NCI-H1694 (cell line): ENCODE measurements at places on chromosomes 3 and 15.

- no peak for DNase-seq
Observed at GRCh38 chr3:17322106-17322793, 420.2 kb downstream of the TBC1D5 start.

GRCh38 chr3:157103860-157104259, 56.1 kb downstream of the CCNL1 start:
- no peak for DNase-seq

- DNase-seq = no peak
Observed at GRCh38 chr3:59386165-59386564, 336.3 kb upstream of the CFAP20DC start.

DNA sequence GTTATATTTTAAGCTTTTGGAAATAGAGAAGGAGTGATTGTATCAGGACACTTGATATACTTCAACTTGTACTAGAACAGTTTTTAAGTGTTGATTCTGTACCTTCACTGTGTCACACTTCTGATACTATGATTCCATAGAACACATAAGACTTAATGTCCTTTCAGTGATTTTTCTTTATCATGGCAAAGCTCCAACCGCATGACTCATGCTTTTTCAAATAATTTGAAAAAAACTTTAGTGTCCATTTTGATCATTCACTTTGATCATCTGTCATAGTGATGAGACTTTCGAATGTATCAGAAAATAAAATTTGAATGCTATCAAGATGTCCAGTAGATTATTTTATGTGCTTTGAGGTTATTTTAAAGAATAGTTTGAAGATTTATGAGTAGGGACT, 32.0 kb downstream of the AP4E1 start:
- no peak for DNase-seq

DNA sequence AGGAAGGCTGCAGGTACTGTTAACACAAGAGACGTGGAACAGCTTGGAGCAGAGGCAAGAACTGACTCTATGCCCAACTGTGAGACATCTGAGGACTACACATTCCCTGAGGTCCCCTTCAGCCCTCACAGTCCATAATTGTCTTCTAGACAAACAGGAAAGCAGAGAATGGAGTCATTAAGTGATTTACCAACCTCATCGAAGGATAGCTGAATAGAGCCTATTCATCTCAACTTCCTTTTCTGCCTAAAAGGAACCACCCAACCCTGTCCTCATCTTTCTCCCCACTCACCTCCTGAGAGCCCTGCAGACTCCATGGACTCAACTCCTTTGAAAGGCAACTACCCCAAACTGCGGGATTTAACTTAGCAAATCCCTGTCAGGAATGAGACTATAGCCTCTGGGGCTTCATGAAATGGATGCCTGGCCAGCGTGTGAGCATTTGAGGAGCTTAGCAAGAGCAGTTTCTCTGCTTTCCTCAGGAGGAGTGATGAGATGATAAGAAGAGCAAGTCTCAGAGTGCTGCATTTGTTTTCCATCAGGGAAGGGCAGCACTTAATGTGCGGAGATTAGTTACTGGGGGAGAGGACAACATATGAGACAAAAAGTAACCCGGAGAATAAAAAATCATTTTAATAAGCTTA, 61.5 kb upstream of the FILIP1L start:
- no peak for DNase-seq

DNA sequence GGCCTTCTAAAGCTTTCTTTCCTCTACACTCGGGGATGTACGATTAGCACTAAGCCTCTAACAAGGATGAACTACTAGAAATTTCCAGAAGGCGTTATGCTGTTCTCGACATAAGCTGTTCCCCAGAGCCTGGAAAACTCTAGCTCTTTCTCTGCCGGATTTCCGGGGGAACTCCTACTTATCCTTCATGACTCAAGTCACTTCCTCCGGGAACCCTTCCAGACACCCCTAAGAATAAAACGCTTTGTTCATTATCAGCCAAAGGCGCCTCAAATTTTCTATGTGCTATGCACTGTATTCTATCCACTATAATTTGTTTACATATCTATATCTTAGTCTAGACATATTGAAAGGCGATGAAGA, 455 bp upstream of the SNAP23 start:
- DNase-seq = no peak

- no peak for DNase-seq
Observed at GRCh38 chr3:43640681-43641080, 18.9 kb upstream of the ANO10 start.

DNA sequence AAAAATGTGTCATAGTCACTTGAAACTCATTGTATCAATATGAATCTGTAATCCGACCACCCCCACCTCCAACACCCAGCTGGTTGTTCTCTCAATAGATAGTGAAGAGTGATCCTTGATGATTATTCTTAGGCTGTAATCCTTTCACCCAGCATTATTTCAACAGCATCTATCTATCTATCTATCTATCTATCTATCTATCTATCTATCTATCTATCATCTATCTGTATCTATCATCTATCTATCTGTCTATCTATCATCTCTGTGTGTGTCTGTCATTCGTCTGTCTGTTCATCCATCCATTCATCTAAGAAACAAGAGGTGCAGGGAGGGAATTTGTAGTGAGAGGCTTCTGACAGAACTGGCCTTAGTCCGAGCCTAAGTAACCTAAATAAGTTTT, 78.7 kb upstream of the IGSF10 start:
- no peak for DNase-seq
